ENCODE measurements at places on chromosomes 3 and 15. TPM values are rescaled to one million over a fixed set of nuclear protein-coding genes. Genes with fewer than 3 reads are reported as not detected.

- peak overlapping the region; percentile 84 for H3K4me3 ChIP-seq
- peaks cover 22% of the 10 kb centered on the region for H3K36me3 ChIP-seq
- peaks cover 54% of the 10 kb centered on the region for H3K4me1 ChIP-seq
- H3K27me3 ChIP-seq, result no peaks in the 10 kb centered on the region
These were observed 74.3 kb downstream of the RBPMS2 start for GRCh38 chr15:64701051-64701450.

DNA sequence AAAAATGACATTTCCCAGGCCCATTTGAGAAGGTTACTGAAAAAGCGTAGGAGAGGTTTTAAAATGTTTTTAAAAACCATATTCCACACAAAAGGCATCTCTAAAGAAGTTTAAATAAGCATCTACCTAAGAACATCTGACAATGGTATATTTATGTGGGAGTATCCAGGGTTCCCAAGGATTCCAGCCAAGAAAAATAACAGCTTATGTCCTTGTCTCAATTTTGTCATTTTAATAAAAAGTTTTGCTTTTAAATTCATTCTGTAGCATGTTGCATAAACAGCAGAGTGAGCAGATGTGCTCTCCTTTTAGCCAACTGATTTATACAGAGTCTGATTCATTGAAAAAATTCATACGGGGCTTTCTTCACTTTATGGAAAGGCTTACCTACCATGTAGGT lies 129.9 kb downstream of the LRRC3B start:
- H3K27ac ChIP-seq, result no peak overlapping the region
- no peak for ATAC-seq
- no peaks in the 10 kb centered on the region for H3K4me1 ChIP-seq
- no peaks in the 10 kb centered on the region for H3K36me3 ChIP-seq
- H3K27me3 ChIP-seq, result no peaks in the 10 kb centered on the region

GRCh38 chr3:189288348-189289235 lies 116.8 kb downstream of the TPRG1 start:
- no peaks in the 10 kb centered on the region for H3K27me3 ChIP-seq
- peak; percentile 84 for ATAC-seq
- peak overlapping the region; percentile 50 for H3K4me3 ChIP-seq
- peak overlapping the region; percentile 81 for H3K27ac ChIP-seq
- H3K36me3 ChIP-seq, result no peaks in the 10 kb centered on the region

DNA sequence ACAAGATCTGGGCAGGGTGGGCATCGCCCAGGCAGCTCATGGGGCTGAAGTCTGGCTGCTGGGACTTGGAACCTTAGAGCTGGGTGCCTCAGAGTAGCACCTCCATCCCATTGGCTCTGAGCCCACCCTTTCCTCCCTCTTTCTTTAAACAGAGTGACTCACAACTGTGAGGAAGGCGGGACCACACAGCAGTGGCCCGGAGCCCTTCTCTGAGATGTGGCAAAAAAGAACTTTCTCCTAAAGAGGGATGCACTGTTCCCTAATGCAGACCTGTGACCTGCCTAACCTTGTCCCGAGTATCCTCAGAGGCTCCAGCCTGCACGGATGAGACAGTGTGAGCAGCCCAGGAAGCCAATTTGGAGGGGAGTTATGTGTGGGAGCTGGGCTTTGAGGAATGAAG lies 23.6 kb downstream of the PRR20G start:
- H3K36me3 ChIP-seq, result no peaks in the 10 kb centered on the region
- no peak overlapping the region for H3K4me3 ChIP-seq
- H3K4me1 ChIP-seq, result no peaks in the 10 kb centered on the region
- H3K27me3 ChIP-seq, result peaks cover 17% of the 10 kb centered on the region
- no peak for ATAC-seq
- H3K27ac ChIP-seq, result no peak overlapping the region

GRCh38 chr3:35659768-35660167 lies 20.4 kb downstream of the ARPP21 start:
- no peaks in the 10 kb centered on the region for H3K27me3 ChIP-seq
- H3K4me1 ChIP-seq, result no peaks in the 10 kb centered on the region
- no peak overlapping the region for H3K27ac ChIP-seq
- ATAC-seq, result no peak
- H3K4me3 ChIP-seq, result no peak overlapping the region
- H3K36me3 ChIP-seq, result no peaks in the 10 kb centered on the region

The STRA6 gene
- not detected for total RNA-seq

The C3orf85 gene
- total RNA-seq, result not detected

The ZNF710 gene
- total RNA-seq, result 12.2 TPM

The OR4F6 gene
- total RNA-seq, result not detected

GRCh38 chr15:48318131-48318530 lies 13.1 kb upstream of the DUT start:
- no peak overlapping the region for H3K27ac ChIP-seq
- ATAC-seq, result no peak
- no peaks in the 10 kb centered on the region for H3K36me3 ChIP-seq
- no peaks in the 10 kb centered on the region for H3K4me1 ChIP-seq
- peaks cover 6% of the 10 kb centered on the region for H3K27me3 ChIP-seq
- H3K4me3 ChIP-seq, result no peak overlapping the region

DNA sequence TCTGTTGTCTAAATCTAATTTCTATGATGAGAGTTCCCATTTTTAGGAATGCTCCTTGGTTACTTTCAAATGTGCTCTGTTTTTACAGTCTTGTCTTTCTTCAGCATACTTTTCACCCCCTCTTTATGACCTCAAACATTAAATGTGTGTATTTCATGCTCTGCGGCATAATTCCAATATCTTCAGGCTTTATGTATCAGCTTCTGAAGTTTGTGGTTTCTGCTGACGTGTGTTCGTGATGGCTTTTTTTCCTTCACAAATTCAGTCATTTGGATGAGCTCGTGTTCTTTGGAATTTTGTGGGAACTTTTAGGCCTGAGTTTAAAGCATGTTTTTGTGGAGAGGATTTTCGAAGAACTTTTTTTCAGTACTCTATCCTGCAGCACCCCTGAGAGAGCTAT lies 97.7 kb upstream of the CHRNA7 start:
- peaks cover 29% of the 10 kb centered on the region for H3K27me3 ChIP-seq
- no peak overlapping the region for H3K4me3 ChIP-seq
- H3K4me1 ChIP-seq, result no peaks in the 10 kb centered on the region
- H3K36me3 ChIP-seq, result no peaks in the 10 kb centered on the region

The TRIM69 gene
- 40.3 TPM for total RNA-seq

The PARL gene
- 78.9 TPM for total RNA-seq

DNA sequence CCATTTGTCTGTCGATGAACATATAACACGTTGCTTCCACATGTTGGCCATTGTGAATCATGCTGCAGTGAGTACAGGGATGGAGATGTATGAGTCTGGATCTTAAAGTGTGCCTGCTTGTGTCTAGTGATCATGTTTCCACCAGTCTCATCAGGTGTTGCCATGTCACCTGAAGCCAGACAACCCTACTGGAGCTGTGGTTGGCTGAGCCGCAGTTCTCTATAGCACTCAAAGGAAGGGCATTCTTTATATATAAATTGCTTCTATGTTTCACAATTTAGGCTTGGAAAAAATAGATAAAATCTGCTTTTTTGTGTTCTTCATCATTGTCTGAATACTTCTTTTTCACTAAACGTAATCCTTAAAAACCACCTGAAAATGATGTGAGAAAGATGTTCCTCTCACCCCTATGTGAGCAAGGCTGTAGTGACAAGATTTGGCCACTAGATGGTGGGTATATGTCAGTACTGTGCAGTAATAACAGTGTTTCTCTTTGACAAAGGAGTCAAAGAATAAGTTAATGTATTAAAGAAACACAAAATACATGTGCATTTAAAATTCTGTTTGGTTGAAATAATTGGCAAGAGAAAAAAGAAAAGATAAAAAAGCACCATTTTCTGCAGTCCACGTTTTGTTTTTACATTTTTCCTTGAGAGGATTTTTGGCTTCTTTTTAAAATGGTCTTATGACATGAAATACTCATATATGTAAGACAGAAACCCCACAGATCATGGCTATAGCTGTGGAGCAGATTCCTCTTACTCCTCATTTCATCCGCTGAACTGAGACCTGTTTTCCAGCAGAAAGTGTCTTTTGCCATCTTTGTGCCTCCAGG lies 394.5 kb upstream of the DPPA4 start:
- ATAC-seq, result peak; percentile 81
- no peaks in the 10 kb centered on the region for H3K4me1 ChIP-seq
- no peak overlapping the region for H3K27ac ChIP-seq
- H3K4me3 ChIP-seq, result no peak overlapping the region

GRCh38 chr3:11995120-11995519 lies 9.1 kb upstream of the SYN2 start:
- peaks cover 27% of the 10 kb centered on the region for H3K27me3 ChIP-seq
- H3K27ac ChIP-seq, result no peak overlapping the region
- no peak overlapping the region for H3K4me3 ChIP-seq
- no peaks in the 10 kb centered on the region for H3K4me1 ChIP-seq
- H3K36me3 ChIP-seq, result no peaks in the 10 kb centered on the region

The KIF15 gene
- 34.7 TPM for total RNA-seq

The ECE2 gene
- not detected for total RNA-seq

The PPP1R14D gene
- total RNA-seq, result not detected

The FAM3D gene
- not detected for total RNA-seq

The SLCO3A1 gene
- 7.0 TPM for total RNA-seq

The FYCO1 gene
- total RNA-seq, result 26.2 TPM

The GP5 gene
- 1.4 TPM for total RNA-seq

The MST1R gene
- 0.74 TPM for total RNA-seq

The PGBD4 gene
- total RNA-seq, result 2.9 TPM

The PPARG gene
- total RNA-seq, result 1.5 TPM

- no peak overlapping the region for H3K27ac ChIP-seq
- H3K27me3 ChIP-seq, result peaks cover 16% of the 10 kb centered on the region
- ATAC-seq, result no peak
- no peak overlapping the region for H3K4me3 ChIP-seq
These were observed 7.1 kb upstream of the LARS2 start for GRCh38 chr3:45381168-45381852.

The GRK7 gene
- not detected for total RNA-seq

GRCh38 chr3:111303760-111304159 lies 232.1 kb downstream of the NECTIN3 start:
- H3K27me3 ChIP-seq, result peaks cover 4% of the 10 kb centered on the region
- ATAC-seq, result no peak
- no peaks in the 10 kb centered on the region for H3K36me3 ChIP-seq
- H3K4me3 ChIP-seq, result no peak overlapping the region

DNA sequence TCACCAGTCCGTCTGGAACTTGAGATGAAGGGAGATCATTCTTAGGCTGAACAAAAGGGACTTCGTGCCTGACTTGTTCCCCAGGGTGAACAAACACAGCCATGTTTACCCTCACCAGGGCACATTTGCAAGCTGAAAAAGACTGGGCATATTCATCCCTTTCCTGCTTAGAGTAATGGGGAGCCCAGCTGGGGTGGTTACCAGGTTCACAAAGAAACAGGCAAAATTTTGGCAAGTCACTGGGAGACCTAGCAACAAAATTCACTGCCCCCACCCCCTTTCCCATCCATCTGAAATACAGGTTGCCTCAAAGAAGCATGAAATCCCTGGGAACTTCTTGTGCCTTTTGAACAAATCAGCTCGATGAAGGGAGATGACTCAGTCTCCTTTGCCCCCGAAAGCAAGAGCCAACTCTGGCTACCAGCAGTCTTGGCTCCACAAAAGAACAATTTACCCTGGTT lies 775.0 kb downstream of the SQOR start:
- H3K4me1 ChIP-seq, result no peaks in the 10 kb centered on the region
- no peak for ATAC-seq

DNA sequence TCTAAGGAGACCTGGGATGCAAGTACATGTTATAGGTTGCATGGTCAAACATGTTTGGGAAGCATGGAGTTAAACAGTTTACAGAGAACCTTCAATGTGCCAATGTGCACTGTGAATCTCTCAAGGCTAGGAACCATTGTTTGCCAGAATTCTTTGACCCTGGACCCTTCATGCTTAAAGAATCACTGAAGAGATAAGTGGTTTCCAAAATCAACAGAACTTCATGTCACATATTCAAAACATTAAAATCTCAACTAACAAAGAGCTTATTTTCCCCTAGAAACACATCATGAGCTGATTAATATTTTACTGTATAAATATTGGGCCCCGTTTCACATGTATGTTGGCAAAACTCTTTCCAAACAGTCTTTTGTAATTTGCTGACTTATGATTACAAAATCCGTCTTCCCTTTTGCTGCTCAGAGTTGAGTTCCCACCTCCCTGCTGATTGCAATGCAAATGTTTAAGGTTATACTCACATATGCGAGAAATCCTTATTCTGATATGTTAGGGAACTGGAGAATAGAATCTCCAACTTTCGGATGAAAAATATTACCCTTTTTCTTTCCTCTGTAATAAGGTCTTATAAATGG lies 380.2 kb downstream of the DIPK2A start:
- H3K27ac ChIP-seq, result no peak overlapping the region
- no peaks in the 10 kb centered on the region for H3K4me1 ChIP-seq
- no peak overlapping the region for H3K4me3 ChIP-seq

- no peaks in the 10 kb centered on the region for H3K36me3 ChIP-seq
- H3K27ac ChIP-seq, result no peak overlapping the region
- no peak for ATAC-seq
- H3K27me3 ChIP-seq, result peaks cover 4% of the 10 kb centered on the region
These were observed 34.8 kb upstream of the WNT5A start for GRCh38 chr3:55521738-55522421.

The FILIP1L gene
- 0.35 TPM for total RNA-seq

DNA sequence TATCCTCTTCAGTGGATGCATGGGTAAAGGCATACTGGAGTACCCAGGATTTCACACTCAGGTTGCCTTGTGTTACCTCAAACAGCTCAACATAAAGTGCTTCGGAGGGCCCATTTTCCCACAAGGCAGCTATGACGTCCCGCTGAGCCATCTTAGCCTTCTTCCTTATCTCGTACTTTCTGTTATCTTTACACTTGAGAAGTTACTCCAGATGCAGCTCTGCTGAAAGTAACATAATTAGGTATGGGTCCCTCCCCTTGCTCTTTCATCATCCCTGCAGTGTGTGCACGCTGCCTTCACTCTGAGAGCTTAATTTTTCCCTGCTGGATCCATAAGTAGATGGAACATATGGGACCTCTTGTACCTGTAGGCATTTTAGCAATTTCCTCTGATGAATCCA lies 410.3 kb downstream of the AGBL1 start:
- no peaks in the 10 kb centered on the region for H3K36me3 ChIP-seq
- H3K4me3 ChIP-seq, result no peak overlapping the region
- no peaks in the 10 kb centered on the region for H3K4me1 ChIP-seq
- H3K27me3 ChIP-seq, result no peaks in the 10 kb centered on the region

DNA sequence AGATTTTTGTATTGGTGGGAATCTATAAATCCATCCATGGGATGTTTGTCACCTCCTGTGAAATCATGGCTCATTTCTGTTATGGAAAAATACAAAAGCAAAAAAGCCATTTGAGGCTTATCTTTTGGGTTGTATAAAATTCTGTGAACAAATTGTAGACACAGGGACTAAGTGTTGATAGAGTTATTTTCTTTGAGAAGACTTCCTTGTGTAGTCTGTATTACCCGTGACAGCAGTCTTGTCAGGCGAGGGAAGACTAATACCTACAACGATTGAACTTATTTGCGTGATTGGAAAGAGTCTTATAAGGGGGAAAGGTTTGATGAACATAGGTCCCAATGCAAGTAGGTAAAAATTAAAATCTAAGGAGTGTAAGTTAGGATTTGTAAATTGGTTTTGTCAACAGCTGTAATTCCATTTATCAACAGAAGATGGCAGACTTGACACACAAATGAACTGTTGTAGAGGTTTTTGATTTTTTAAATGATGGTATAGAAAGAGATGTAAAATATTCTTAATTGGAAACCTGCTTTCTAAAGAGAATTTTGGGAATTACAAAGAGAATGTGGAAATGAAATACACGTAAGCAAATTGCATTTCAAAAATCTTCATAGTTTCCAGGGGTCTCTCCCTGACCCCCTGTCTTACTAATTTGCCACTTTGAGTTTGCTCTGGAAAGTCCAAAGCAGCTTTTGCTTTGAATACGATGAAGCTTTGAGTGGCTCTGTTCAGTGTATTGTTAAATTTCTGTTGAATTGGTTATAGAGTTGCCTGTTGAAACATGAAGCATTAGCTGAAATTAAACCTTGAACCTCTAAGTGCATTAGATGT lies 33.2 kb downstream of the SLC25A26 start:
- no peak overlapping the region for H3K4me3 ChIP-seq
- no peak for ATAC-seq
- H3K4me1 ChIP-seq, result peaks cover 7% of the 10 kb centered on the region
- H3K27me3 ChIP-seq, result no peaks in the 10 kb centered on the region

The DISP2 gene
- total RNA-seq, result 1.6 TPM

The PEX5L gene
- 0.41 TPM for total RNA-seq

Data from activated T-helper 17 cell treated with anti-CD3 and anti-CD28 coated beads, Interleukin-2, amount 50 U/mL, for 72 hours (primary cell).